NCI-H2171 treated with DMSO at 0.1 percent for 48 hours (cell line): ENCODE measurements at places on chromosomes 1 and 21.

- no peak for DNase-seq
These were observed 10.8 kb upstream of the SMAP2 start for GRCh38 chr1:40362699-40363098.

- no peak for DNase-seq
These were observed 55.6 kb downstream of the FBXO42 start for GRCh38 chr1:16296643-16297042.

DNA sequence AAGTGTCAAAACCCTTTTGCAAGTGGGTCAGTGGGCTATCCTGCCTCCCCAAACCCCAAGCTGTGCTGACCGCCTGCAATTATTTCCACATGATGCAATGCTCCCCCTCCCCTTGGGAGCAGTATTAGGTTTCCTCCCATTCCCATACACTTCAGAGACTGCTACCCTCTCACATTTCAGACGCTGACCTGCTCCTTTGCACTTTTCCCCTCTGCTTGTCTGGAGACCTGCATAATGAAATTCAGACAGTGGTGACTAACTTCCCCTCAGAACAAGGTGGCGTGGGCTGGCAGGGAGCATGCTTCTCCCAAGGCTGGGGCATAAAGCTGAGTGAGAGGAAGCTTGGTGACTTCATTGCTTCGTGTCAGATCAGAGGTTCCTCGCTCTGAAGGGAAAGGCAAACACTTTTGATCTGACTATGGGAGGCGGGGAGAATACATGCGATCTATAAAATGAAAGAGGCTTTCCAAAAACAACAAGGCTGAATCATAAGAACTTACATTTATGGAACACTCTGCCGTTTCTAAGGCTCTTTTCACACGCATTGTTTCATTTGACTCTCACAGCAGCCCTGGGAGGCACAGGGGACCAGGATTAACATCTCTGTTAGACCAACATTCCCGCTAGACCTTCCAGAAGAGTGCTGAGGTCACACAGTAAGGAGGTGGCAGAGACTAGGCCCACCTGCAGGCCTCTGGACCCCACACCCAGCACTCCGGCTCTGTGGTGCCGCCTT lies 27.5 kb upstream of the ROR1 start:
- DNase-seq, result no peak

- DNase-seq, result peak; percentile 51
These were observed 742 bp downstream of the P3H1 start for GRCh38 chr1:42765832-42766740.

GRCh38 chr1:202834771-202835547 lies 24.2 kb downstream of the PCAT6 start:
- DNase-seq, result no peak

DNA sequence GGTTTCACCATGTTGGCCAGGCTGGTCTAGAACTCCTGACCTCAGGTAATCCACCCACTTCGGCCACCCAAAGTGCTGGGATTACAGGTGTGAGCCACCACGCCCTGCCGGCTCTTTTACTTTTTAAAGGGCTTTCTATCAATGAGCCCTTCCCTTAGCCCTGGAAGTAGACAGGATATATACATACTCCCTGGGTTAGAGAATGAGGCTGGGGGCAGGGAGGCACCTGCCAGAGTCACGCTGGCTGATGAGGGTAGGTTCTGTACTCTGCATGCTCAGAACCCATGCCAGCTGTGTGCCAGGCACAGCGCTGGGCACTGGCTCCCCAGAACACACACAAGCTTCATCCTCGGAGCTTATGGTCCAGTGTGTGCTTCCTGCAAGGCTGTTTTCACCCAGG lies 113.6 kb upstream of the IPO9 start:
- DNase-seq, result no peak

DNA sequence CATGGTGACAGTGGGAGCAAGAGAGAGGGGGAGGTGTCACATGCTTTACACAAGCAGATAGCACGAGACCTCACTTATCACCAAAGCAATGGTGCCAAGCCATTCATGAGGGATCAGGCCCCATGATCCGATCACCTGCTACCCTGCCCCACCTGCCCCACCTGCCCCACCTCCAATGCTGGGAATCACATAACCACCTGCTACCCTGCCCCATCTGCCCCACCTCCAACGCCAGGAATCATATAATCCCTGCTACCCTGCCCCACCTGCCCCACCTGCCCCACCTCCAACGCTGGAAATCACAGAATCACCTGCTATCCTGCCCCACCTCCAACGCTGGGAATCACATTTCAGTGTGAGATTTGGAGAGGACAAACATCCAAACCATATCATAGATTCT lies 10.6 kb upstream of the AIRE start:
- DNase-seq, result peak; percentile 93

DNA sequence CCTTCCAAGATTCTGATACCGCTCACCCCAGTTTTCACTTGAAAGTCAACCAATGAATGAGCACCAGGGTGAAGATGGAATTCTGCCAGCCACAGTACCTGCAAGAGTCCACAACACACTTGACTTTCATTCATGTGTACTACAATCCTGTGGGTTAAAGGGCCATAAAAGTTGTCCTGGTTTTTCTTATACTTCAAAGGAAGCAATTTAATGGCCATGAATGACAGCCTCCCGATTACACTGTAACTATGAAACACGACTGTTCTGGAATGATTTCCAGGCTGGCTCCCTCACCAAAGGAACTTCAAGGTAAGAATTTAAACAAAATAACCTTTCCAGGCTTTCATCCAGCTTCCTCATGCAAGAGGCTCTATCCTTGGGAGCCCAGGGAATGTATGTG lies 502.8 kb downstream of the SMYD3 start:
- no peak for DNase-seq

GRCh38 chr1:29753771-29754572 lies 517.6 kb downstream of the PTPRU start:
- DNase-seq, result peak; percentile 7

GRCh38 chr1:54811739-54812655 lies 10.9 kb upstream of the TTC22 start:
- no peak for DNase-seq

- no peak for DNase-seq
These were observed 26.4 kb upstream of the GOLT1A start for GRCh38 chr1:204240233-204240632.

GRCh38 chr1:16724718-16725438 lies 15.4 kb upstream of the RNU1-4 start:
- no peak for DNase-seq

- DNase-seq, result no peak
These were observed 23.8 kb downstream of the PLA2G2A start for GRCh38 chr1:19955534-19956170.
